ENCODE measurements at places on chromosomes 11 and 22.

DNA sequence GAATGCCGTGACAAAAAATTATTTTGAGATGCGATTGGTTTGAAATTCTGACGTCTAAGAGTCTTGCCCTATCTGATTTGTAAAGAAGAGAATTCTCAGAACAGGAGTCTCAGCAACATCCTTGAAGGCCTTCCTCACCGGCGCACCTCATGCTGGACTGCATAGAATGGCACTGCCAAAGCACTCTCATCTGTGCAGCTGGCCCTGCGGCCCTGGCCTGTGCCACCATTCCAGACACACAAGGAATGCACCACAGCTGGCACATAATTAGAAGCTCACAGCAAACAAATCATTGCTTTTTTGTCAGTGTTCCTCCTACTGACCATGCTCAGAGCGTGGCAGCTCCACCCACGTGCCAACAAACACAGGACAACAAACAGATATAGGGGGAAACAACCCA, 166.0 kb downstream of the KIRREL3 start:
- no peak for DNase-seq

GRCh38 chr22:49954354-49954753, 6.2 kb upstream of the PIM3 start:
- DNase-seq = no peak

GRCh38 chr11:60777572-60777971, 7.6 kb upstream of the MS4A10 start:
- DNase-seq = no peak

DNA sequence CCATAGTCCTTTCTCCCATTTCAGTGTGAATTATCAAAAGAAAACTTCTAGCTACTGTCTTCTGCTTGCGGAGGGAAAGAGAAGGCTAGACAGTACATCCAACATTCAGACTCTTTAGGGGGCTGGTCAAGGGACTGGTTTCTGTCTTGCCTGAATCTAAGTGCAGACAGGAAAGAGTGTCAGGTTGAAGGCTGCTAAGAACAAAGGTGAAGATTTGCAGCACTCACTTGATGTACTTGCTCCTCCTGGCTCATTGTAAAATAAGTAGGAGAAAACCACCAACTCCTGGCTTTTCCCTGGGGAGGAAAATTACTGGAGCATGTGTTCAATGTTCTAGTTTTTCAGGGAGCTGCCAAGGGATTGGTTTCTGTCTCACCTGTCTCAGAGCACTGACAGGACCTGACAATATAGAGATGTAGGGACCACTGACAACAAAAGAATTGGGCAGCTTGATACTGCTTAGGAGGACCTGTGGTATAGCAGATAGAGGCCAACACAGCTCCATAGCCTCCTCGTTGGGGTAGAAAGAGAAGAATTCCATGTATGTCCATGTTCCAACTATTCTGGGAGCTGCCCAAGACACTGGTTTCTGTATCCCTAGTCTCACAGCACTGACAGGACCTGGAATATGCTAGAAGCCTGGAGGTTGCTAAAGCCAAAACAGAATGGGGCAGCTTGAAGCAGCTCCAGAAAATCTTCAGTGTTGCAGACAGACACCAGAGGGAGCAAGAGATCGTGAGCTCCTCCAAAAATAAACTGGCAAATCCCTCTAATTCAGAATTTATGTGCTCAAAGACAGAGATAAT, 39.7 kb upstream of the MMP12 start:
- DNase-seq = peak; percentile 13
